NCI-H1105 treated with DMSO at 0.1 percent for 48 hours (cell line): ENCODE measurements at places on chromosomes 2 and 18.

- peak; percentile 4 for DNase-seq
Measured at GRCh38 chr2:45406621-45407020, 204.4 kb downstream of the SRBD1 start.

DNA sequence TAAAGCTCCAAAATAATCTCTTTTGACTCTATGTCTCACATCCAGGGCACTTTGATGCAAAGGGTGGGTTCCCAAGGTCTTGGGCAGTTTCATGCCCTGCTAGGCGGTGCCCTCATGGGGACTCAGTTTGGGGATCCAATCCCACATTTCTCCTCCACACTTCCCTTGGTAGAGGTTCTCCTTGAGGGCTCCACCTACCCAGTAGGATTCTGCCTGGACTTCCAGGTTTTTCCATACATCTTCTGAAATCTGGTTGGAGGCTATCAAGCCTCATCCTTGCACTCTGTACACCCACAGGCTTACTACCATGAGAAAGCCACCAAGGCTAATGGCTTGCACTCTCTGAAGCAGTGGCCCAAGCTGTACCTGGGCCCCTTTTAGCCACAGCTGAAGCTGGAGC, 49.8 kb upstream of the ERMN start:
- DNase-seq, result no peak

DNA sequence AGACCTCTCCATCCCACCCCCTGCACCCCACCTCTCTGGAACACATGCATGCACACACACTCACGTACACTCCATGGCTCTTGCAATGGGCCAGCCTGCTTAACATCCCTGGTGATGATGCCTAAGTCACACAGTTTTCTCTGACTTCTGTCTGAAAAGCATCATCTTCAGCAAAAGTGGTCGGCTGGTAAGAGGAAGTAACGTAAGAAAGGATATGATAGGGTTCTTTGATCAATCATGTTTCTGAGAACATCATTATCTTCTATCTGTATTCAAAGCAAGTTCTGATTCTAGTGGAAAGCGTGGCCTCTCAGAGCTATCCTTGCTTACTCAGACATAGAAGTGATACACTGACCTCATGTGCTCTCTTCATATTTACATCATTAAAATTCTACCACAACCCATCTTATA, 11.4 kb upstream of the NDUFV2 start:
- no peak for DNase-seq

DNA sequence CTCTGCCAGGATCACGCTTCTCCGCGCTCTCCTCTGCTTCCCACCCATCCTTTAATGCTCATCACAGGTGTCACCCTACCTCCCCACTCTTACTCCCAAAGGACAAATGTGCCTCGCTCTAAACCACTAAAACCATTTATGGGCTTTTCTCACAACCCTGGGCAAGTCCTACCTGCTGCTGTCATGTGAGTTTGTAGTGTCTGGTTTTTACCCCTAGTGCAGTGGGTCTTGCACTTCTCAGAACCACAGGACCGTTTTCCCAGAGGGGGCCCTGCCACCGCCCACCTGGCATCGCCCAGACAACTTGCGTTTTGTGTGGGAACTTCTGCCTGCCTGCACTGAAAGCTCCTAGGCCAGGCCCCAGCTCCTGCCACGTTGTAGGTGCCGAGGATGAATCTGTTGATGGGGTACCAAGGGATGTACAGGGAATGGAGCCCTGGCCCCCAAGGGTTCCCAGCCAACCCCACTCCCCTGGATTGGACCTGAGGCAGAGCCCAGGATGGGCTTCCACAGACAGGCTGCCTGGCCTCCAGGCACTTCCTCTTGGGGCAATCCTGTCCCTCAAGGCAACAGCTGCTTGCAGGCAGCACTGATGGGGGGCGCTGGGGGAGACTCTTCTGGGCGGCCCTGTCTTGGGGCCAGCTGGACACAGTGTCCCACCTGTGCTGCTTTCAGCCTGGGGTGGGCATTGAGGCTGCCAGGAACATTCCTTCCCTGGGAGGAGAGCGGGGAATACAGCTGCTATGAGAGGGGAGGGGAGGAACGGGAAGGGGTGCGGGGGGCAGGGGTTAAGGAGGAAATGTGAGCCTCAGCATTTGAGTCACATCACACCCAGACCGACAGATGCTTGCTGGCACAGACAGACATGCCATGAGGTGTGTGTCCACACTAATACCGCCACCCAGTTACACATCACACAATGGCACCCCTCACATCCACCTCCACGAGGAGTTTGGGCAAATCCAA, 176.3 kb downstream of the ZFP36L2 start:
- DNase-seq, result no peak

DNA sequence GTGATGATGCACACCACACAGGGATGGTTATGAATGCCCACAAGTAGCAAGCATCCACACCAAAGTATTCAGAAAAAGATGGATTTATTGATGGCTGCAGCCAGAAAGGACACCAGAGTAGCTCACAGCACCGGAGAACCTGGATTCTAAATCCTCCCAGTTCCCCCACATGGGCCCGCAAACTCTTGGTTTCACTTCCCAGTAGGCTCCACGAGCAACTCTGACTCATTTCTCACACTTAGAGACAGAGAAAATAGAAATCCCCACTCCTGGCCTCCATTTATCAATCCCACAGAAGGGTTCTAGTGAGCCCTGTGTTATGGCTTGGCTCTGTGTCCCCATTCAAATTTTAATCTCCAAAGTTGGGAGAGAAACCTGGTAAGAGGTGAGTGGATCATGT, 426.7 kb upstream of the MYT1L start:
- no peak for DNase-seq

DNA sequence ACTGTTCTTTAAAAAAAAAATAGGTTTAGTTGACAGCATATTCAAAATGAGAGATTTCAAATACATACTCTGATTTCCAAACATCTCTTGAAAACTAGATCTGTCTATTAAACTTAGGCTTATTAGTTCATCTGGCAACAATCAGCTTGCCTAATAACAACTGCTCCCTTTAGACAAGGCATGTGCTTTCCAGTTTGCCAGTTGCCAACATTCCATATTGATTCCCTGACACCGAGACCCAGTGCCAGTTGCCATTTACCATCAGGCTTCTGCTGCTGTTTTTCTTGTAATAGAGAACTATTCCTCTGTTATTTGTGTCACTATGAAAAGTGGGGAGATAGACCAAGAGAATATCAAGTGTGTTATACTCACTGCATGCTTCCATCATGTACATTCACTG, 256.0 kb downstream of the C1D start:
- no peak for DNase-seq

GRCh38 chr2:9982248-9982647, 30.8 kb downstream of the GRHL1 start:
- no peak for DNase-seq

DNA sequence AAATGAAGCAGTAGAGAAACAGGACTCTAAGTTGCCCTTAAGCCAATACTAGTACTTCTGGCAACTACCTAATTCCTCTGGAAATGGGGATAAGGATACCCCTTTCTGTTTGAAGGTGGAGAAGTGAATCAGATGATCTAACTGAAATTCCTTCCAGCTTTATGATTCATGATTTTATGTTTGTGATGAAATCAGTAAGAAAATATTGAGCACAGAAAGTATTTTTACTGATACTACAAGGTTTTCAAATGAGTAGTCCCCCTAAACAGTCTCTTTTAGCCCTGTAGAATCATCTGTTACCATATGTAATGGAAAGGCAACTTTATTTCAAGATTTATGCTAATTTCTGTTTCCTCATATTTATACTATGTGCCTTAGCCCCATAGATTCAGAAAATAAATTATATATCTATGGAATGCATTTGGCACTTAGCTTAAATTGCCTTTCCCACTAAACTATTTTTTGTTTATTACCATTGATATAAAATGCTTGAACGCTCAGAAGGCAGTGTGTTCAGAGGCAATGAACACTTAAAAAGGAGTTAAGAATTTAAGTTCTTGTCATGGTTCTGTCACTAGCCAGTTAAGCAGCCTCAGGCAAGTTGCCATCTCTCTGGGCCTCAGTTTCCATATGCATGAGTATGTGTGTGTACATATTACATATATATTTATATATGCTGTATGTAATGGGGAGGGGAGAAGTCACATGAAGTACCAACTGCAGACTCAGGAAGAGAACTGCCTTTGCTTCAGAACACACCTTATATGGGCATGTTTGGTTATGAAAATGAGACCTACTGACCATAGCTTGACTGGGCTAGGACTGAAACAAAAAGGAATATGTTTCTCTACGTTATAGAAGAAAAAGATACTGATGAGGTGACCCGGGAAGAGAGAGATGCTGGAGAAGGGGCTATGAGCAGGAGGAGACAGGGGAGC, 97.7 kb downstream of the CDC42EP3 start:
- DNase-seq, result no peak

GRCh38 chr2:157309878-157310277, 15.7 kb downstream of the ERMN start:
- DNase-seq, result no peak

GRCh38 chr2:1731963-1732768, 12.1 kb downstream of the PXDN start:
- no peak for DNase-seq

DNA sequence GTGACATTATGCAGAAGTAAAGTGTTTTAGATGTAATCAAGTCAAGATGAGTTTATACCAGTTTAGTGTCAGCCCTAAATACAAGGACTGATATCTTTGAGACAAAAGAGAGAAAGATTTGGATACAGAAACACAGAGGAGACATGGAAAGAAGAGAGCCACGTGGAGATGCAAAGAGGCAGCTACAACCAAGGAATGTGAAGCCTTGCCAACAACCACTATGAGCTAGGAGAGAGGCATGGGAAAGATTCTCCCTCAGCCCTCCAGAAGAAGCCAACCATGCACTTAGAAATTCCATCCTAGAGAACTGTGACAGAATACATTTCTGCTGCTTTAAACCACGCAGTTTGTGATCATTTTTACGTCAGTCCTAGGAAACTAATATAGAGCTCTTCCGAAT, 217.2 kb downstream of the DOK6 start:
- DNase-seq, result no peak

DNA sequence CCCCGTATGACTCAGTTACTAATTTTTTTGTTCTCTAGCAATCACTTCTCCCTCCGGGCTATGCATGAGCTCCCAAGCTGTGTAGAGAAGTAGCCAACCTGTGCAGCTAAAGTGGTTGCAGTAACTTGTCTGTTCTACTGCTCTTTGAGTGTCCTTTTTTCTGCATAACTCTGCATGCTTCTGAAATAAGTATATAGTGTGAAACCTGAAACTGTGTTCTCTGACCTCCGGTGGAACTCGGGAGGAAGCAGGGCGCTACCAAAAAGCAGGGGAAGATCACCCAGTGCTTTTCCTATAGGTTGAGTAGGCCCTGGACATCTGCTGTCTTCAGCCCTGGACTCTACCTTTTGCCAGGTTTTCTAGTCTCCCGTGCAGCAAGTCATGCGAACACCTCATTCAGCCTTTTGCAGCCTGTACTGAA, 47.8 kb downstream of the PHLPP1 start:
- no peak for DNase-seq

DNA sequence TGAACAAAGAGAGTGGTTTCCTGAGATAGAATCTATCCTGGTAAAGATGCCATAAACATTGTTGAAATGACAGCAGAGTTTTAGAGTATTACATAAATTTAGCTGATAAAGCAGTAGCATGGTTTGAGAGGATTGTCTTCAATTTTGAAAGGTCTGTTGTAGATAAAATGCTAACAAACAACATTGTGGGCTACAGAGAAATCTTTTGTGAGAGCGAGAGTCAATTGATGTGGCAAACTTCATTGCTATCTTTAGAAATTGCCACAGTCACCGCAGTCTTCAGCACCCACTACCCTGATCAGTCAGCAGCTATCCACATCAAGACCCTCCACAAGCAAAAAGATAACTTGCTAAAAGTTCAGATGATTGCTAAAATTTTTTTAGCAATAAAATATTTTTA, 17.5 kb downstream of the VRK2 start:
- no peak for DNase-seq

DNA sequence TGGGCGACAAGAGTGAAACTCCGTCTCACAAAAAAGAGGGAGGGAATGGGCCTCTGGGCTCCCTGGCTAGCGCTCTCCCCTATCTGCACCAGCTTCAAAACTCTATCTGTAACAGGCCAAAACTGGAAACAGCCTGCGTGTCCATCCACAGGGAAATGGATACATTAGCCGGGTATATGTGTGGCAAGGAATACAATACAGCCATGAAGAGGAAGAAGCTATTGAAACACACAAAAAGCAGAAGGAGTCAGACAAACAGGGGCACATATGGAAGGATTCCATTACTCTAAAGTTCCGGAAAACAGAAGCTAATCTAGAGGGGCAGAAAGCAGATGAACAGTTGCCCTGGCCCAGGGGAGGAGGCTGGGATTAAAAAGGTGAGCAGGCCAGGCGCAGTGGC, 24.6 kb upstream of the SLC35F6 start:
- no peak for DNase-seq

DNA sequence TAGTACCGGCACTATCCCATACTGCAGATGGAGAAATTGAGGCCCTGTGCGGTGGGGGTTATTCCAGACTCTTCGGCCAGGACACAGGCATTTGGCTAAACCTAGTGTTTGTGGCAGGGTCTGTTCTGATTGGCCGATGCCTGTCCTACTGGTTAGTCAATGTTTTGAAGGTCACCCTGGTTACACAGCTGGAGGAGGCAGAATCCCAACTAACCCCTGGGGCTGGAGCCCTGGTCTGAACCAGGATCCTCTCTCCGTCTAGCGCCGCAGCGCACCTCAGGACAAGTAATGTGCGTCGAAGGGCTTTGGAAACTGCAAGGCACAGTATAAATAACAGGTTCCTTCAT, 19.4 kb downstream of the TEX44 start:
- DNase-seq, result no peak

- DNase-seq, result no peak
Measured at GRCh38 chr2:181790716-181791649, 100.5 kb upstream of the ITPRID2 start.

- no peak for DNase-seq
Measured at GRCh38 chr2:179642462-179642861, 218.9 kb downstream of the ZNF385B start.

DNA sequence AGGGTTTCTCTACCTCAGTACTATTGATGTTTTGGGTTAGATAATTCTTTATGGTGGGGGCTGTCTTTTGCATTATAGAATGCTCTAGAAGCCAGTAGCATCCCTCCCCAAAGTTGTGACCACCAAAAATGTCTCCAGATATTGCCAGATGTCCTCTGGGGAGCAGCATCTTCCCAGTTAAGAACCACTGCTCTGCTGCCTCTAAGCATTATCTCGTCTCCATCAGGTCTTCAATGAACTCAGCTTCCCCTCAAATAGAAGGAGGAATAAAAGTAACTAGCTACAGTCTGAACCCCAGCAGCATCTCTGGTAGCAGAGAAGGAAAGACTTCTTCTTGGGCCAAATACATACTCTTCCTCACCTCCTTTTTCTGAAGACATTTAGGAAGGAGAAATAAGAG, 244.1 kb downstream of the AGPS start:
- no peak for DNase-seq

DNA sequence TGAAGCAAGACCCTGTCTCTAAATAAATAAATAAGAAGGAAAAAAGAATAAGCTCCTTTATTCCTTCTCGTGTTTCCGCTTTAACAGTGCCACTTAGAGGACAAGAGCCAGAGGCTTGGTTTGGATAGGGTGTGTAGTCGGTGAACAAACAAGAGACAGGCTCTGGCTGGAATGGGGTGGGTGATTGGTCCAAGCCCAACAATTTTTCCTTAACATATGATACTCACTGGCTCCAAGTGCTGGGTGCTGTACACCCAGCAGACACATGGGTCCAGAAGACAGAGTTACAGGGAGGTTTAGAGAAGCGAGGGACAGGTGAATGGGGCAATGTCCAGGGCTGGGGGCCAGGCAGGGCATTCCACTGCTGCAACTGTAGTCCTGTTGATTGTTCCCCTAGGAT, 77.8 kb downstream of the NCAPH start:
- no peak for DNase-seq

- DNase-seq, result no peak
Measured at GRCh38 chr2:221771297-221771696, 199.2 kb upstream of the EPHA4 start.
